ENCODE measurements at places on chromosomes 6 and 20.

DNA sequence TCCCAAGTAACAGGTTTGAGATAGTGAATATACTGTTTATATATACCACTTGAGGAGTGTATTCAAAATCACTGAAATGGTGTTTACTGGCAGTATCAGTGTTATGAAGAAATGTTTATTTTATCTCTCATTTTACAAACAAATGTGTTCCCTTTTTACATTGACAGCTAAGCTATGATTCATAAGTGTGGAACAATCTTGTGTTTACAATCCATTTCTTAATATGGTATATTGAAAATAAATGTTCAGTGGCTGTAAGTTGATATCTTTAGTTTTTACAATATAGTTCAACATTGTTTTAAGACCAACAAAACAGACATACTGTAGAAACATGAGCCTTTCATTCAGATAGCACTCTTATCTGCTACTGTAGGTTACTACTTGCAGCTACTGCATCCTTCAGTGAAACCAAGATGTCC lies 14.3 kb downstream of the PHF3 start:
- no peak for DNase-seq

DNA sequence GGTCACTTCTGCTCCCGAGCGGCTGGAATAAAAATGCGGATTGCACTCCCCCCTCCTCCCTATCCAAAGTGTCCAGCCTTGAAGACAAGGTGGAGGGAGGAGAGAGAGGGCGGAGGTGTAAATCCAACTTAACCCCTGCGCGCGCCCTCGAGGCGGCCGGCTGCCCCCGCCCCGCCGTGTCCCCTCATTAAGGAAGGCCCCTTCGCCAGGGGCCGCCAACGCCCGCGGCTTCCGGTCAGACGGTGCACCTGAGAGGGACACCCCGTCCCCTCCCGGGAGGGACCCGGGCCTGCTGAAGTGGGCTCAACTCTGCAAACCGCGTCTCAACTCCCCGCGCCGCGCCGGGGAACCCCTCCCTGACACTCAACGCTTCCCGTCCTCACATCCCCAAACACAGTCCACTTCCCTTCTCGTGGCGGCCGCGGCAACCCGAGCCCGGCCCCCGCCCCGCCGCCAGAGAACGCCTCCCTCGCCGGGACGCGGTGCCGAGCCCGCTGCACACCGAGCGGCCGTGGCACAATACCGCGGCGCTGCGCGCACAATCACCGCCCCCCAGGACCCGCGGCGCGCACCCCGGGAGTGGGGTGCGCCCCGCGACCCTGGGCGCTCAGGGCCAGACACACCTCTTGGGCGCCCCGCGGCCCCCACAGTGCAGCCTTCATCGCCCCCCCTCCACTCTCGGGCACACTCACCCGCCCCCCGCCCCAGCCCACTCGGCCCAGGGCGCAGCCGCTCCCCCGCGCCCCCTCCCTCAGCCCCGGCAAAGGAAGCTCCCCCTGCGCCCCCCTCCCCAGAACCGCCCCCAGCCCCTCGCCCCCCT lies 102.5 kb downstream of the NOL4L start:
- DNase-seq: no peak

DNA sequence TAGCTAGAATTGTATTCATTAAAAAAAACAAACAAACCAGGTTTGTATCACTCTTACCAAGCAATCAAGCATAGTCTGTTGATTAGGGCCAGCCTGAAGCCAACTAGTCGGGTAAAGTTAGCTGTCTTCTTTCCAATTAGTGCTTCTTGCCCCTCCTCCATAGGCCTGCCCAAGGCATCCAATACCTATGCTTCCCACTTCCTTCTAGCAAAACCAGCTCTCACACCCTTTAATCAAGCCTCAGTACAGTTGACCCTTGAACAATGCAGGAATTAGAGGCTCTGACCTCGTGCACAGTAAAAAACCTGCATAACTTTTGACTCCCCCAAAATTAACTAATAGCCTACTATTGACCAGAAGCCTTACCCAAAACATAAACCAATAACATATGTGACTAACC lies 119.1 kb upstream of the DTNBP1 start:
- DNase-seq: no peak

DNA sequence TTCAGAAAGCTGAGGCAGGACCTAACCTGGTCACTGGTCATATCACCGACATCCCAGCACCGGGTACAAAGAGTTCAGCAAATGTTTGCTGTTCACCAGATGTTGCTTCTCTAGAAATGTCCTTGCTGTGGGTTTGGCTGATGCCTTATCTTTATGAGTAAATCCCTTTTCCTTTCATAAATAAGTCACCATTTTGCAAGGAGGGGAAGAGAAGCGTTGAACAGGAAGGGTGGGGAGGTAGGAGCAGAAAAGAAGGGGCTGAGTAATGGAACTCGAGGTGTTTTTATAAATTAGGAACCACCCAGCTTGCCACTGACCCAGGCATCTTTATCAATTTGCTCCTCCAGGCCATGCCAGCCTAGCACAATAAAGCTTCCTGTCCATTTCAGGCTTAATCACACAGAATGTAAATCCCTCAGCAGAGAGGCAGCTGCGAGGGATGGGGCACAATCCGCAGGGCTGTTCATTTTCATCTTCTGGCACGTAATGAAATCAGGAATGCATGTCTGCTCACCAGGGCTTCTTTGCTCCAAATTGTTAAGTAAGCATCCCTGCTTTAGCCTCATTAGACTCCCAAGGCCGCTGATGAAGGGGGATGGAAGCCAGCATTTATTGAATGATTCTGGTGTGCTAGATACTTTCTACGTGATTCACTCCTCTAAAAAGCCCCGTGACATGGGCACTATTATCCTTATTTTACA lies 371.9 kb upstream of the CHD6 start:
- no peak for DNase-seq

DNA sequence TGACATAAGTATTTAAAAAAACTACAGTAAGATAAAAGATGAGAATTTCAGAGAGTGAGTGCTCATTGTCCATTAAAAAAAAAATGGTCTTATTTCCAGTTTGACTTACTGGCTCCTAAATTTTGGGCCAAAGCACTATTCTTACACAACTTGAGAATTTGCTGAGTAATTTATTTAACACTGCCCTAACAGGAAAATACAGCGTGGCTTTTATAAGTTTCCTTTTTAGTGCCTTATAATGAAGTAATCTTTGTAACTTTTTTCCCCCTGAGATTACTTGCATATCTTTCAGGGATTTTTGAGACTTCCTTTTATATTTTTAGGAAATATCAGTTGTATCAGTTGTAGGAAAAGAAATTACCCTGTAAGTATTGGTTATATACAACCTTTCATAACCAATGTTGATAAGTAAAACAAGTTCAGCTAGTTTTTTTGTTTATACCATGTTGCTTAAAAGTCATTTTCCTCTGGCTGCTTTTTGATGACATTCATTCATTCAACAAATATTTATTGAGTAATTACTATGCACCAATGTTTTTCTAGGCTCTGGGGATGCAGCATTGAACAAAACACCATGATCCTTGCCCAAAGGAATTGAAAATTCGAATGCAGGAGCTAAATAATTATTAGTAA lies 106.4 kb upstream of the SGK1 start:
- DNase-seq: no peak

DNA sequence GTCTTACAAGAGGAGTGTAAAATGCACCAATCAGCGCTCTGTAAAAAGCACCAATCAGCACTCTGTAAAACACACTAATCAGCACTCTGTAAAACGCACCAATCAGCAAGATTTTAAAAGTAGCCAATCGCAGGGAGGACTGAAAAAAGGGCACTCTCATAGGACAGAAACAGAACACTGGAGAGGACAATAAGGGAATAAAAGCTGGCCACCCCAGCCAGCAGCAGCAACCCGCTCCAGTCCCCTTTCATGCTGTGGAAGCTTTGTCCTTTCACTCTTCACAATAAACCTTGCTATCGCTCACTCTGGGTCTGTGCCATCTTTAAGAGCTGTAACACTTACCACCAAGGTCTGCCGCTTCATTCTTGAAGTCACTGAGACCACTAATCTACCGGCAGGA lies 1.7 kb upstream of the AIG1 start:
- DNase-seq: no peak

DNA sequence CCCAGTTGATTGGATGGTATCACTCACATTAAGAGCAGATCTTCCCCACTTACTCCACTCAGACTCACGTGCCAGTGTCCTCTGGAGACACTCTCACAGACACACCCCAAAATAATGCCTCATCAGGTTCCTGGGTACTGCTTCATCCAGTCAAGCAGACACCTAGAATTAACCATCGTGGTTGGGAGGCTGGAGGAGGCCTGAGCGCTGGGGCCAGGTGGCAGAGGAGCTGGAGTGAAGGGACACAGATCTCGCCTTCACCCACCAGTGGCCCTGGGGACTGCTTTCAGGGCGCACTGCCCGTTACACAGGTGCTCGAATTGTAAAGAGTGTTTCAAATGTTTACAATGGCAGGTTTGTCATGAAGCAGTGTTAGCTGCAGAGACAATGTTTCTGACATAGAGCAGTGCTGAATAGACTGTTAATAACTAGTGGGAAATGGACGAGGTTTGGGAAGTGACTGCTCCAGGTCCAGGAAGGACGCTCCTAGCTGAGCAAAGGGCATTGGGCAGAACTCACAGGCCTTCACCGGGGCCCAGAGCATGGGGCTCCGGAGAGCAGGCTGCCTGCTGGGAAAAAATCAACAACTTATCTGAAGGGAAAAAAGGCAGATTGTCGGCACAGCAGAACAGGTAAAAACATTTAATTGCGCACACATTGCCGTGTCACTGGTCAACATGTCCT lies 38.4 kb downstream of the TMEM242 start:
- no peak for DNase-seq

DNA sequence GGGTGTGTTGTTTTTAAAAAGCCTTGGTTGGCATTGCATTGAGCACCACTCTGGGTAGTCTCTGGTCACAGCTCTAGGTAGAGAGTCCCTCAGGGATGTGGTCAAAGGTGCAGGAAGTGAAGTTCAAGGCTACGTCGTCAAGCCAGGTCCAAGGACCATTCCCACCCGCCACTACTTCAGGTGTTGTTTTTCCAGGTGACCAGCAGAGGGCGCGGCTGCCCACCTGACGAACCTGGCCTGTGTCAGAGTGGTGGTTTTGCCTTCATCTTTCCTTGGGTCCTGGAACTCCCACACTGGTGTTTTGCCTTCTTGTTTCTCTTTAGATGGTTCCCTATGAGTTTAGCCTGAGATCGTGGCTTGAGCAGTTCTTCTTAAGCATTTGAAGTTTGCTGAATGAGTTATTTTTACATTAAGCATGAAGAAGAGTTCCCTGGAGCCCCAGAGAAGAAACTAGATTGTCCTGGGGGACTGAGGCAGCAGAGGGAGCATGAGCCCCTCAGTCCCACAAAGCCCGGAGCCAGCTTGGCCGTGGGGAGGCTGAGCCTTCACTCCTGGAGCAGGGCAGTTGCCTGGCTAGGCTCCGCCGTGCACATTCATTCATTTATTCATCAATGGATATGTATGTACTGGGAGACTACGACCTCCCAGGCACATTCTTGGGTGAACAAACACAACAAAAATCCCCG lies 5.6 kb upstream of the PHACTR3 start:
- DNase-seq: no peak

GRCh38 chr6:167230288-167230687 lies 60.8 kb upstream of the UNC93A start:
- DNase-seq: no peak

DNA sequence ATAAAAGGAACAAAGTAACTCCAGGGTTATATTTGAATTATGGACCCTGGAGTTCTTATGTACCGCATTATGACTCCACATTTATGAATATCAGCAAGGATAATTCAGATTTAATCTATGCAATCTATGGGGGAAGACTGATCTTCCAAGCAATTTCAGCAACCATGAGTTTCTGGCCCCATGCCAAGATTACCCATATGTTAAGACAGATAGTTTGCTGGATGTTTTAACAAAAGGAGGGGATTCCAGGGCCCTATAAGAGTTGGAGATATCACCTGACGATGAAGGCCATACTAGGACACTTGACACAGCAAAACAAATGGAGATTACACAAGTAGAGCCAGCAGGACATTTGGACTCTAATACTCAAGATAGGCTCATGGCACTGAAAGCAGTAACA lies 45.9 kb upstream of the PLN start:
- DNase-seq: no peak

GRCh38 chr20:1012359-1013168 lies 10.5 kb upstream of the RSPO4 start:
- no peak for DNase-seq

DNA sequence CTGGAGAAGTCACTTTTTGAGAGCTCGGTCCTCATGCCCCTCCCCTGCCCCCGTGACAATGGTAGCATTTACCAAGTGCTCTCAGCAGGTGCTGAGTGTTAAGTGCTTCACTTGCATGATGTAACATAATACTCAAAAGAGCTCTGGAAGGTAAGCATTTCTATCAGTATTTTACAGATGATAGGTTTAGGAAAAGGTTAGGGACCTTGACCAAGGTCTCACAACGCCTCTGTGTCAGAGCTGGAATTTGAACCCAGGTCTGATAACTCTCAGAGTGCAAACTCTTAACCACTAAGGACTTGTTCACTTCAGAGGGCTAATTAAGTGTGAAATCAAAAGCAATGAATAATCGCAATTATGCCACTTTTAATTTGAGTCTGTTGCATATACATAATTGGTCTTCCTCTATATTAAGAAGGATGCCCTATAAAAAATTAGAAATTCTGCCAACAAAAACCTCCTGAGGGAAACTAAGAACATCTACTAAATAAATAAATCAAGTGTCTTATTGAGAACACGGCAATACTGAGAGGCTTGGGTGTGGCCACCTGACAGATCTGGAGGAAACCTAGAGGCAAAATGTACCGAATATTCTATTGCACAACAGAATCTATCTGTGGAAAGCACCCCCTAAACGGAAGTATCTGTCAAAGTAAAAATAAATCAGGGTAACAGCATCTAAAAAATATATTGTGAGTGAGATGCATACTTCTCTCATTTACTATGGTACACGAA lies 109.8 kb downstream of the BACH2 start:
- DNase-seq: no peak

DNA sequence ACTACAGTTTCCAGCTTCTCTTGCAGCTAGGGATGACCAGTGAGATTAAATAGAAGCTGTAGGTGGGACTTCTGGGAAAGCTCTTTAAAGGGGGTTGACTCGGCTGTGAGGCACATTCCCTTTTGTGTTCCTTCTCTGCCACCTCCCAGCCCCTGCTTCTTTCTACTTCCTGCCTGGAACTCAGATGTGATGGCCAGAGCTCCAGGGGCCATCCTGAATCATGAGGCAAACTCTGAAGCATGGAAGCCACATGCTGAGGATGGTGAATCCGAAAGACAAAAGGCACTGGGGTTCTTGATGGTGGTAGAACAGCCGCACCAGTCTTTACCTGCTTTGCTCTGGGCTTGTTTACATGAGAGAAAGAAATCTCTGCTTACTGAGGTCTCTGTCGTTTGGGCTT lies 9.1 kb downstream of the CEBPB start:
- no peak for DNase-seq

Data from left renal cortex interstitium (tissue), 4 donors.